Right cardiac atrium (tissue), 5 donors: ENCODE measurements at places on chromosomes 2 and 18. TPM values are rescaled to one million over a fixed set of nuclear protein-coding genes. Genes with fewer than 3 reads are reported as not detected.

GRCh38 chr2:159737917-159738296, 25.6 kb downstream of the MARCHF7 start:
- DNase-seq, result no peak

Gene DSG2
- 77.6 TPM for total RNA-seq

GRCh38 chr2:176650838-176651555, 381.8 kb downstream of the MTX2 start:
- no peak for DNase-seq

Gene IL1F10
- not detected for total RNA-seq

Gene FBXO15
- total RNA-seq, result not detected

DNA sequence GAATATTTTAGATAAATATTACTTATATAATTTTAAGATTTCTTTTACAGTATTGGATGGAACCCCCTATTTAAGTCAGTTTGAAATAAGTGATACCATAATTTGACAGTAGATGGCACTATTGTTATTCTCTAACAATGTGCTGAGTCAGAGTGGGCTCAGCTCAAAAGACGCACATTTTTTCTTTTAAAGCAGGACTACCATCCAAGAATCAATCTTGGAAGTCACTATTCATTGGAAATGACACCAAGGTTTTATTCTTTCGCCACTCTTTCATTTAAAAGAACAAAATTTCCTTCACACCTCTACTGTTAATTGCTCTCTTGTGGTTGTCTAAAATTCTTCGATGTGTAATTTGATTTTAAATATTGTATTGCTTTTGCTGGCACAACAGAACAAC, 32.6 kb upstream of the SPAG16 start:
- no peak for DNase-seq

DNA sequence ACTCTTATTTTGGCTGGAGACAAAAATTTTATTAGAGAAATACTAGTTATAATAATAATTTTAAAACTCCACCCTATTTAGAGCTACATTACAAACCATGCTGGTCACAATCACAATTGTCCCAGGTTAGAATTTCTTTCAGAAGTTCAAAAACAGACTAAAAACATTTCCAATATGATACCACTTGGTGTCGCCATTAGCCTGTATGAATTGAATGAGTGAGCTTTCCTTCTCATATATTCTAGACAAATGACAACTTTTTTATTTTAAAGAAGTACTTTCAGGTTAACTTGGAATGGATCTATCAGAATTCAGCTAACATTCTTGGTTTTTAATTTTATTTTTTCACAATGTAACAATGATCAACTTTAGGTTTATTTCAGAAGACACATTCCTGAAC, 48.0 kb downstream of the SERPINB8 start:
- DNase-seq, result no peak

DNA sequence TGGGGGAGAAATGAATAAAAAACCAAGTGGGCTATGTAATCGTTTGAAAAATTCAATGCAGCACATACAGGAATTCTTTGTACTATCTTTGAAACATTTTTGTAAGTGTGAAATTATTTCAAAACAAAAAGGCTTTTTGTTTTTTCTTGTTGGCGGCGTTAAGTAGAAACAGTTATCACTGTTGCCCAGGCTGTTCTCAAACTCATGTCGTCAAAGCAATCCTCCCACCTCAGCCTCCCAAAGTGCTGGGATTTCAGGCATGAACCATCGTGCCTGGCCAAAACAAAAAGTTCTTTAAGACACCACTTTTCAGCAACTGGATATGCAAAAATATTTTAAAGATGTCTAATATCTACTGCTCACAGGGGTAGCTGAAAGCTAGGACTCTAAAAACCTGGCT, 5.4 kb downstream of the SS18 start:
- DNase-seq, result no peak

GRCh38 chr18:32612651-32613050, 142.0 kb upstream of the GAREM1 start:
- DNase-seq, result no peak

Gene ZNF512
- 26.5 TPM for total RNA-seq

- no peak for DNase-seq
Measured at GRCh38 chr2:52881606-52882005, 886.0 kb upstream of the CHAC2 start.

GRCh38 chr2:11444737-11445136, 21.2 kb downstream of the E2F6 start:
- no peak for DNase-seq

Gene CMPK2
- total RNA-seq, result 5.3 TPM

DNA sequence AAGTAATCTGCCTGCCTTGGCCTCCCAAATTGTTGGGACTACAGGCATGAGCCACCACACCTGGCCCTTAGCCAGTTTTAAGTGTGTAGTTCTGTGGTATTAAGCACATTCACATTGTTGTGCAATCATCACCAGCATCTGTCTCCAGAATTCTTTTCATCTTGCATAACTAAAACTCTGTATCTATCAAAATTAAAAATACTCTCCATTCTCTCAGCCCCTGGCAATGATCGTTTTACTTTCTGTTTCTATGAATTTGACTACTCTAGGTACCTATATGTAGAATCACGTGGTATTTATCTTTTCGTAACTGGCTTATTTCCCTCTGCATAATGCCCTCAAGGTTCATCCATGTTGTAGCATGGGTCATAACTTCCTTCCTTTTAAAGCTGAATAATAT, 45.5 kb upstream of the CAVIN2 start:
- no peak for DNase-seq

Gene FZD7
- 23.9 TPM for total RNA-seq

- no peak for DNase-seq
Measured at GRCh38 chr2:67566285-67566684, 169.2 kb downstream of the ETAA1 start.

Gene CRYGC
- not detected for total RNA-seq

DNA sequence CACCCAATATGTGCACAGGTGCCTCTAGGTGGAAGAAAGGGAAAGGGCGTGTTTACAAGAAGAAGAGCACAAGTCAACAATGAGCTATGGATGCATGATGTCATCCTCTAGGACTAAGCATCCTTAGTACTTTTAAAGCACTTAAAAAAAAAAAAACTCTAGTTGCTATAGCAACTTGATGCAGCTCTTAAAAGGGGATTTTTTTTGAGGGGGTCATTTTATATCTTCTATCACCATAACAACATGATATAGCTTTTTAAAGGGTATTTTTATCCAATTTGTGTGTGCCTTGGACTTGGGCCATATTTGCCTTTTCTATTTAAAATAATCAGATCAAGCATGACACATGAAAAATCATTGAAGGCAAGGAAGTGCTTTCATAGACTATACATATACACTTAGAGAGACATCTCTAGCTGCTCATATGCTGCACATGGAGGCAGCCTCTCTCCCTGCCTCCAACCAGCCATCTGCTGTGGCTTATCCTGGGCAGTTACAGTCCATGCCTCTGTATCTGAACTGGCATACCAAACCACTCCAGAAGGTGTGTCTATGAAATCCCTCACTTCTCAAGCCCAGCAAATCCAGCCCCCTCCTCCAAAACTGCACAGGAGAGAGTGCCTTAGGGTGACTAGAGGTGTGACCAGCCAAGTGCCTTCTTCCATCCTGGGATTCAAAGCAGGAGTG, 165.4 kb downstream of the MSH2 start:
- DNase-seq, result no peak

- DNase-seq, result no peak
Measured at GRCh38 chr2:216486708-216487107, 11.9 kb upstream of the RPL37A start.

GRCh38 chr2:236177604-236177966, 9.4 kb upstream of the GBX2 start:
- peak; percentile 78 for DNase-seq

Gene OSR1
- 8.6 TPM for total RNA-seq

GRCh38 chr18:70998490-70998889, 709.6 kb downstream of the SOCS6 start:
- DNase-seq, result no peak

Gene SIX2
- total RNA-seq, result 0.54 TPM

Gene LYPD6
- total RNA-seq, result 0.28 TPM

DNA sequence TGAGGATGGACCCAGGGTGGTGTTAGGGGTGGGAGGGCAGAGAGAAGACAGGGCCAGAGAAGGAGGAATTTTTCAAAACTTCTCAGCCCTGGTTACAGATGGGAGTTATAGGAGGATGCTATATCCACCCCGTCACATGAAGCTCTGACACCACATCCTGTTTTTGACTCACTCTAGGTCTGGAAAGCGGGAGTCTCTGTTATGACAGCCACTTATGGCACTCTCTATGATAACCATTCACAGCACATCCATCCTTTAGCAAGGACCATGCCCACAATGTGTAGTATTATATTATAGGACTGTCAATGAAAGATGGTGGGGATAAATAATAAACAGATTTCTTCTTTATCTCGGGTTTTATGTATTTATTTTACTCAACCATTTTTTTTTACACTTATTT, 461.2 kb downstream of the CDH2 start:
- DNase-seq, result no peak

DNA sequence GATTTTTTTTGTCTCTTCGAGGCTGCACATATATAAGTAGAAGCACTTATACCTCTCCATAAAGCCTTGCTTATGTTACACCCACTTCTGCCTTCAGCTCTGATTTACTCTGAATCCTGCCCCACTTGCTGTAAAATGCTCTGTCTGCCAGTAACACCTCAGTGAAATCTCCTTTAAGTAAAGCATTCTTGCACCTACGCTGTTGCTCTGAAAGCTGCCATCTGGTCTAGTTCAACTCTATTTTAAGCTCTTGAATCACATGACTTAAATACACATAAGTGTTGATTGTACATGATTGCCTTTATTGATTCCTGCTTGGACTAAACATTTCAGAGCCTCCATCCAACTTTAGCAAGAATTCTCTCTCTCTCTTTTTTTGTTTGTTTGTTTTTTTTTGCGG, 609.0 kb upstream of the CELF4 start:
- no peak for DNase-seq

Gene GRHL1
- total RNA-seq, result 2.6 TPM

- no peak for DNase-seq
Measured at GRCh38 chr2:68118816-68119215, 38.9 kb upstream of the PNO1 start.

- DNase-seq, result no peak
Measured at GRCh38 chr2:208222351-208222750, 32.5 kb downstream of the IDH1 start.

DNA sequence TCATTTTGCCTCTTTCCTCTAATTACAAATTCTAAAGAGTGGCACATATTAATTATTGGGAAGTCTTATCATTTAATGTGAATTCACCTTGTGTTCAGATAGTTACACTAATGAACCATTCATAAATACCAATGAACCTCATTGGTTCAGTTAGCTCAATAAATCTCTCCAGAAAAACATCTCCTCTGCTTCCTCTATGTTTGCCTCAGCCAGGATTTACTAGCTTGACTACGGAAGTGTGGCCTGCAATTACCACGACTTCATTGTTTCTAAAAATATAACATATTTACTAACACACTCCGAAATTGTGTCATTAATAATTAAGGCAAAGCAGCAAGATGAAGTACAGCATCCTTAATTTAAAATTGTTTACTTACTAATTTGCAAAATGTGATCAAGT, 103.3 kb downstream of the PLA2R1 start:
- no peak for DNase-seq

DNA sequence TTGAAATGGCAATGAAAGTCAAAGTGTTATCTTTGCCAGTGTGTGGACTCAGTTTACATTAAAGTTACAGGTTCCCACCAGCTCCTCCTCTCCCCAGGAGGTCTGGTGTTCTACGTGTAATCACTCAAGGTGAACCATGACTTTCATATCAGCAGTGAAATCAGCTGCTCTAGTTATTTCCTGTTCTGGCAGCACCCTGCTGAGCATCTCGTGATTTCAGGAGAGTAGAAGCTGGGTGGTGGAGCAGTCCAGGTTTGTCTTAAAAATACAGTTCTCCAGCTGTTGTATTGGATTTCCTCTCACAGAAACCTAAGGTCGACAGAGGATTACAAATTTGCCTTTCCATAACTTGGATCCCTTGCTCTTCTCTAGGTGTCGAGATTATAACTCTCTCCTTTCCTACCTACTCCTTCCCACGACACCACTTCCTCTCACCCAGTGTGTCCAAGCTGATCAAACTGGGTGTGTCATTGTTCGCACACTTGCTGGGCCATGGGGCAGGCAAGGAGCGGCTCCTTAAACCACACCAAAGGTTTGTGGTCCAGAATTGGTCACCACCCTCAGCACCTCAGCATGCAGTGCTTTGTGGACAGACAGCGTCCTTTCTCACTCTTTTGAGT, 13.0 kb upstream of the ARHGAP25 start:
- DNase-seq, result no peak
